ENCODE measurements at places on chromosomes 7 and 10.
A peak's percentile ranks its signal among the peaks of the same experiment; 100 is the strongest.

- DNase-seq = no peak
Observed at GRCh38 chr7:12244694-12245093, 33.6 kb downstream of the TMEM106B start.

DNA sequence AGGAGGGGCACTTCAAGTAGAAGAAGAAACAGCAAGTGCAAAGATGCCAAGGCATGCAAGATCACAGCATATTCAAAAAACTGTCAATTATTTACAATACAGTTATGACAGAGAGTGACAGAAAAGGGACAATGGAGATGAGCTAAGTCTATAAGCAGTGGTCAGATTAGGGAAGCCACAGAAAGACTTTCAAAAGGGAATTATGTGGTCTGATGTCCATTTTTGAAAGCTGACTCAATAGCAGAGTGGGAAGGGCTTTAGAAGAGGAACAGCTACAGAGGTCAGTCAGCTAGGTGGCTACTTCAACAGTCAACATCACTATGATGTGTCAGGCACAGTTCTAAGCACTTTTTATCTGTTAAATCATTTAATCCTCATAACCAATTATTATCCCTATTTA lies 45.2 kb upstream of the SPOCK2 start:
- no peak for DNase-seq

DNA sequence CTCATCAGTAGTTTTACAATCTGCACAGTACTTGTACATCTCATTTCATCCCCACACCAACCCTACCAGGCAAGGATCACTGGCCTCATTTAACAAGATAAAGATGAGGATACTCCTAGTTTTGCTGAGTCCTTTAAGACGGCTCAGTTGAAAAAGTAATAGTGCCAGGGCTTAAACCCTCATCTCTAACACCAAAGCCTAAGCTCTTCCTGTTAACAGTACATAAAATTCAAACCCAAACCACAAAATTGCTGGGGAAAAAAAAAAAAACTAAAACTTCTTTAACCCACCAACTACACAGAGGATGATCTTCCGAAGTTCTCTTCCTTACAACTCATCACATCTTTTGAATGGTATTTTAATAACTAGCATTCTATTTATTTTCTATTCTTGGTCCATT lies 1.3 kb downstream of the SAR1A start:
- no peak for DNase-seq

GRCh38 chr10:84296091-84296981 lies 32.1 kb upstream of the CCSER2 start:
- no peak for DNase-seq

GRCh38 chr10:35270100-35270499 lies 66.2 kb upstream of the CCNY start:
- DNase-seq = peak; percentile 8

DNA sequence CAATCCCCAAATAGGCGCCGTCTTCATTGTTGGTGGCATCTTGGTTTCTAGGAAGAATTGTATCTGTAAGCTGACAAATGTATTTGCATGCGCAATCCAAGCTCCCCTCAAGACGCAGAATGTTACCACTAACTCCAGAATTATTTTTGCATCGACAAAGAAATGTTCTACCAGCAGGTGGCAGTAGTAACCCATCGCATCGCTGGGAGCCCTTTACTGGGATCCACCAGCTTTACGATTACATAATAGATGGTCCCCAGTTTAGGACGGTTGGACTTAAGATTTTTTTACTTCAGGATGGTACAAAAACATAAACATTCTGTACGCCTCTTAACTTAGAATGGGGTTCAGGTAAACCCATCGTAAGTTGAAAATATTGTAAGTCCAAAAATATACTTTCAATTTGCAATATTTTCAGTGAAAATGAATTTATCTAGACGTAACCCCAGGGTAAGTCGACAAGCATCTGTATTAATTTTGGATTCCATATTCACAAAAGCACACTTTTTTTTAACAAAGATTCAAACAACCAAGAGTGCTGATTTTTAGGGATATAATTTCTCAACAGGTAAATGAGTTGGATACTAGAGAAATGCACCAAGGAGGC lies 114.0 kb upstream of the COBL start:
- DNase-seq = peak; percentile 63

DNA sequence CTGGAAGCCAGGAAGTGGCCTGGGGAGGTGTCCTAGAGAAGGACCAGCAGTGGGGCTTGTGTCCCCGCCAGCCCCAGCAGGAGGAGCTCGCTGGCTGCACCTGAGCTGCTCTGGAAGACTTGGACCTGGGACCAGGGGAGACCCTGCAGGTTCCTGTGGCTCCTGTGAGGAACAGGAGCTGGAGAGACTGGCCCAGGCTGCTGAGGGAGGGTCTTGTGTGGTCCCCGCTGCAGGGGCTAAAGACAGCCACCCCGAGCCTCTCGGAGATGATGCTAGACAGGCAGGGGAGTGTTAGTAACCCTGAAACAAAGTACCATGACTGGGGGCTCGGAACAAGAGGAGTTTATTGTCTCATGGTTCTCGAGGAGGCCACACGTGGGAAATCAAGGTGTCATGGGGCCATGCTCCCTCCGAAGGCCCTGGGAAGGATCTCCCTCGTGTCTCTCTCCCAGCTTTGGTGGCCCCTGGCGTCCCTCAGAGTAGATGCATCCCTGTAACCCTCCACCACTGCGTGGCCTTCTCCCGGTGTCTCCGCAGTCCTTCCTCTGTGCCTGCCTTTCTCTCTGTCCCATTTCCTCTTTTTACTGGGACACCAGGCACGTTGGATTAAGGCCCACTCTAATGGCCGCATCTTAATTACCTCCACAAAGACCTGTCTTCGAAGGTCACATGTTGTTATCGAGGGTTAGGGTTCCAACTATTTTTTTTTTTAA lies 348.4 kb downstream of the GLRX3 start:
- no peak for DNase-seq

DNA sequence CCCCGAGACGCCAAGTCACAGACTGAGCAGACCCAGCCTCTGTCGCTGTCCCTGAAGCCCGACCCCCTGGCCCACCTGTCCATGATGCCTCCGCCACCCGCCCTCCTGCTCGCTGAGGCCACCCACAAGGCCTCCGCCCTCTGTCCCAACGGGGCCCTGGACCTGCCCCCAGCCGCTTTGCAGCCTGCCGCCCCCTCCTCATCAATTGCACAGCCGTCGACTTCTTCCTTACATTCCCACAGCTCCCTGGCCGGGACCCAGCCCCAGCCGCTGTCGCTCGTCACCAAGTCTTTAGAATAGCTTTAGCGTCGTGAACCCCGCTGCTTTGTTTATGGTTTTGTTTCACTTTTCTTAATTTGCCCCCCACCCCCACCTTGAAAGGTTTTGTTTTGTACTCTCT lies 215.6 kb downstream of the TCF7L2 start:
- no peak for DNase-seq

All from activated CD8-positive, alpha-beta T cell treated with anti-CD3 and anti-CD28 coated beads for 36 hours (primary cell).